ENCODE measurements at places on chromosomes 6 and 20. TPM values are rescaled to one million over a fixed set of nuclear protein-coding genes. Genes with fewer than 3 reads are reported as not detected.

Gene SMPDL3A
- polyA plus RNA-seq: 39.1 TPM

Gene RAET1G
- 2.0 TPM for polyA plus RNA-seq

Gene TMEM200A
- 2.5 TPM for polyA plus RNA-seq

Gene SLC32A1
- not detected for polyA plus RNA-seq

Gene ARMC2
- polyA plus RNA-seq: 17.6 TPM

Gene NHSL1
- 89.0 TPM for polyA plus RNA-seq

Gene SLC17A2
- not detected for polyA plus RNA-seq

Gene C6orf141
- 3.9 TPM for polyA plus RNA-seq

Gene RRP36
- 45.7 TPM for polyA plus RNA-seq

Gene FAM229B
- polyA plus RNA-seq: 38.0 TPM

Gene SH3BGRL2
- 39.7 TPM for polyA plus RNA-seq

Gene DEFB132
- polyA plus RNA-seq: not detected

Gene SLC26A8
- polyA plus RNA-seq: 0.40 TPM
